Foreskin melanocyte (primary cell): ENCODE measurements at places on chromosomes 16 and 17.

GRCh38 chr17:10415161-10415560 is 6.6 kb downstream of the MYH8 start:
- no peak for DNase-seq

GRCh38 chr16:58049232-58050185 is 24.0 kb downstream of the MMP15 start:
- DNase-seq, result peak; percentile 42

GRCh38 chr16:4641895-4642294 is 17.3 kb downstream of the MGRN1 start:
- no peak for DNase-seq

GRCh38 chr17:71613996-71614395 is 506.8 kb upstream of the SOX9 start:
- no peak for DNase-seq

DNA sequence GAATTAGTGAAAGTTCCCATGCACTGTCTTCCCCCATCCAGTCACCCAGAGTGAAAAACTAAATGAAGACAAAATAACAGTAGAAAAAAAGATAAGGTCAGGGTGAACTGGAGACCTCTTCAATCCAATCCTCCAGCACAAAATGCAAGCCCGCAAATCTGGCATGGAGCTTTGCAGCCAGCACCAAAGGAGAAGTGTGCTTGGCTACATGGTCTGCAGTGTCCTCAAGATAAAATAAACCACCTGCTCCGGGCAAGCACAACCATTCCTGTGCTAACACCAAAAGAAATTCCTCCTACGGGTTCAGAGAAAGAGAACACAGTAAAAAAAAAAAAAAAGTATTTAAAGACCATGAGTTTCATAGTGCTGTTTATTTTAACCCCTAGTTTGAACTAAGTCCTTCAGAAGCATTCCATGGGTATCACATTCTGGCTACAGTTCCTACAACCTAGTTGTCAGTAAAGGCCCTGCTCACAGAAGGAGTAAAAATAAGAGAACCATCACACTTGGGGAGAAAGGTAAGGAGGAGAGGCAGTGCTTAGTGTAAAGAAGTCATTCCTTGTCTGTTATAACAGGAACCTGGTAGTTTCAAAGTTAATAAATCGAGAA is 109.1 kb downstream of the GAS7 start:
- no peak for DNase-seq

- peak; percentile 29 for DNase-seq
Measured at GRCh38 chr16:24013864-24014645, 178.3 kb downstream of the PRKCB start.

DNA sequence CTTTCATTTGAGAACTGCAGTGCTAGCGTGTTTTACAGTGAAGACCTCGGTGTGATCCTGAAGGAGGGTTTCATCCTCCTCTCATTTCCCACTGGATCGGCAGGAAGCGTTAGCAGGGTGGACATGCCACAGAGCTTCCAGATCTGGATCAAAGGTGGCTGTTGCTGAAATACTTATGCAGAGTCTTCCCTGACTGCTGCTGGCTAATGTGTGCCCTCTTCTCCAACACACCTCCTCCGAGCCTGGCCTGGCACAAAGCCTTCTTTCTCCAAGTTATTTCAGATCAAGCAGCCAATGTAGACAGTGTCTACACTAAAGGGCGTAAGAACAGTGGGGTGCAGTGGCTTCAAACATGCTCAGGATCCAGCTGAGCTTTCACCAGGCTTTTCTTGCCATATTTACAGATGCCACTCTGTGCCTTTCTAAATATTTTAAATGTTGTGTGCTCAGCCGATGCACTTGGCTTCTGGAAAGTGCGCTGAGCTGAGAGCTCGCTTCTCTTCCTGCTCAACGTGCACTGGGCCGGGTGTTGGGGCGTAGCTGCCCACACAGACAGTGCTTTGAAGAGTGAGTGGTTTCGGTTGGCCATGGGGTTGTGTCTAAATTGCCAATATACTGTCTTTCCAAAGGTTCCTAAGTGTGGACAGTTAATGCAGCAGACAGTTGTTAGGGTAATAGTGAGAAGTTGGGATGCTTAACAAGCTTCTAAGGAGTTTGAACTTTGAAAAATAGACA is 2.1 kb downstream of the ZNF750 start:
- no peak for DNase-seq

GRCh38 chr17:59754552-59754951 is 47.1 kb downstream of the VMP1 start:
- DNase-seq, result peak; percentile 93

DNA sequence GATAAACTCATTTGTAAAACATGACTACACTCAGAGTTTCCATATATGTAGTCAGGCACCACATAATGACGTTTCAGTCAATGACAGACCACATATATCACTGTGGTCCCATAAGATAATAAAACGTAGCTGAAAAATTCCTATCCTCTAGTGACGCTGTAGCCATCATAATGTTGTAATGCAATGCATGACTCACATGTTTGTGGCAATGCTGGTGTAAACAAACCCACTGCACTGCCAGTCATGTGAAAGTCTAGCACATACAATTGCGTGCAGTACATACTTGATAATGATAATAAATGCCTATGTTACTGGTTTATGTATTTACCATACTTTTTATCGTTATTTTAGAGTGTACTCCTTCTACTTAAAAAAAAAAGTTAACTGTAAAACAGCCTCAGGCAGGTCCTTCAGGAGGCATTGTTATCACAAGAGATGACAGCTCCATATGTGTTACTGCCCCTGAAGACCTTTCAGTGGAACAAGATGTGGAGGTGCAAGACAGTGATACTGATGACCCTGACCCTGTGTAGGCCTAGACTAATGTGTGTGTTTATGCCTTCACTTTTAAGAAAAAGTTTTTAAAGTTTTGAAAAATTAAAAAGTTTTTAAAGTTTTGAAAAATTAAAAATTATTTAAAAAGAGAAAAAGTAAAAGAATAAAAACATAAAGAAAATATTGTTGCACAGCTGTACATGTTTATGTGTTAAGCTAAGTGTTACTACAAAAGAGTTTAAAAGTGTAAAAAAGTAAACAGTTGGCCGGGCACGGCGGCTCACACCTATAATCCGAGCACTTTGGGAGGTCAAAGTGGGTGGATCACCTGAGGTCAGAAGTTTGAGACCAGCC is 9.0 kb downstream of the STAT5B start:
- DNase-seq, result peak; percentile 95

- peak; percentile 82 for DNase-seq
Measured at GRCh38 chr16:9331503-9331902, 240.1 kb downstream of the HAPSTR1 start.

GRCh38 chr17:77184474-77184873 is 43.7 kb downstream of the SEC14L1 start:
- no peak for DNase-seq

GRCh38 chr17:13643180-13643579 is 41.5 kb upstream of the HS3ST3A1 start:
- no peak for DNase-seq

DNA sequence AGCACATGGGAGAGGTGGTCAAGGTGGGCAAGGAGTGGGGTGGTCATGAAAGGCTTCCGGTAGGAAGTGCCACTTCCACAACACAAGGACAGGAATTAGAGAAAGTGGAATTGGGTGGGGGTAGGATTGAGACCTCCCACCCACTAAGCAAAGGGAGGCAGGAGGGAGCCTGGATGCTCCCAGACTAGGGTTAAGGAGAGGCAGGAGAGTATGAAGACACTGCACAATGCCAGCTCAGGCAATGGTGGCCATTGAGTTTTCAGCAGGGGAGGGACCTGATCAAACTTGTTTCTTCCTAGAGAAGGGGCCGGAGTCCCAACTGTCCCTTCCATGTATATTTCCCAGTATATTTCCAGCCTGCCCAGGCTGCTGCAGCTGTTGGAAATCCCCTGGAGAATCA is 3.1 kb upstream of the RAB11FIP4 start:
- no peak for DNase-seq

DNA sequence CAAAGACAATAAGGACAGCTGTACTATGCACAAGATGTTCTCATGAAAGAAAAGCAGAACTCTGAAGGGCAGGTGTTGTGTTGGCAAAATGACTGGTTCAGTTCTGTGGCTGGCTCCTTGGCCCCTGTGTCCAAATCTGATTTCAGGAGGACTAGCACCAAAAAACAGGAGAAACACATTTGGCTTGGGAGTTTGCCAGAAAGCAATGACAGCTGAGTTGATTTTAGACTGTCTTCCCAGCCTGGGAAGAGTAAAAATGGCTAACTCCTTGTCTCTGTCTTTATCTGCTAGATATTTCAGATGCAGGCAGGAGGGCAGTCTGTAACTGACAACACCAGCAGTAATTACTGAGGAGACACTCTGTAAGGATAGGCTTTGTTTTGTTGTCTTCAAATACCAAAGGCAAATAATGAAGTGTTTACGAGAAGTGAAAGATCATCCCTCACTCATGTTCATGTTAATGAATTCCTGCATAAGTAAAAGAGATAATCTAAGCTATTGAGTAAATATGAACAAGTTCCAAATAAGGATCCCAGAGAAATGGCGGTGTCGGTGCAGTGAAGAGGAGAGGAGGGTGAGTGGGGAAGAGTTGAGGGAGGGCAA is 989.0 kb downstream of the CDH11 start:
- no peak for DNase-seq

DNA sequence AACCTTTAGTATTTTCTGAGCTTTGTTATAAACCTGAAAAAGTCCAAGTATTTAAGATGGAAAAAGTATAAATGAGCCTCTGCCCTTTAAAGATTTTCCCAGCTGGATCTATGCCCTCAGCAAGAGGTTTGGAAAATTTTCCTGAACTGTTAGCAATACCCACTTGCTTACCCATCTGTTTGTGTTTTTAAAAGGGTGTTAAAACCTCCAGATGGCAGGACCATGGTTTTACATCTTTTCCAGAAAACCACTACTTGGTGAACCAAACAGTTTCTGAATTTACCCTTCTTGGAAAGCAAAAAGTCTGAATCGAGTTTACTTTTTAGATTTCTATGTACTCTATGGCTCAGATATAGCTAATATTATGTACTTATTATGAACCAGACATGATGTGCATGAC is 719 bp downstream of the PMFBP1 start:
- no peak for DNase-seq
